Right renal cortex interstitium (tissue), 3 donors: ENCODE measurements at places on chromosomes 2 and 18.

DNA sequence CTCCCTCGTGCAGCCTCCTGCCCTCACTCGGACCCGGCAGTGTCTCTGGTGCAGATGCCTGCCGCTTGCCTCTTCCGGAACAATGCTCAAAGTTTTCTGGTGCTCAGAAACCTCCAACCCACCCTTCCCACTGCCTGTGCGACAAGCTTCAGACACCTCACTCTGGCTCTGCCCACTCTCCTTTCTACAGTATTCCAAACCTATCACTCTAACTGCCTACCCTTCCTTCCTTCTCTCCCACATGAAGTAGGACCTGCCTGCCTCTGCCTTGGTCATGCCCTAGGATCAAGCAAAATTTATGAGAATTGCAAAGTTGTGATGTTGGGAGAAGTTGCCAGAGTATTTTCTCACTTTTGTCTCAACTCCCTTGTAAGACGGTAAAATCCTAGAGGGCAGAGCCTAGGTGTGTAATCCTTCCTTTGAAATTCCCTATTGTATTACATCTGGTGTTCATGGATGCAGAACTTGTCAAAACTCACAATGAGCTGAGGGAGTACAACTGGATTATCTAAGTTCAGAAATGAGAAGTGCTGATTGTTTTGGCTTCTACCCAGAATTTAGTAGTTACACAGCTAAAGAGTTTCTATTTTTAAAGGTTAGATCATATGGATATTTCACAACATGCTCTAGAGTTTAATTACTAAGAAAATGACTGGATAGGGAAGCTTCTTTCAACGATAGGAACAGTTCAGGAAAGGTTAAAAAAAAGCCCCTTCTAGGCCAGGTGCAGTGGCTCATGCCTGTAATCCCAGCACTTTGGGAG is 7.2 kb downstream of the NPC1 start:
- DNase-seq = no peak

GRCh38 chr2:34316788-34317187 is 717.7 kb upstream of the FAM98A start:
- no peak for DNase-seq

DNA sequence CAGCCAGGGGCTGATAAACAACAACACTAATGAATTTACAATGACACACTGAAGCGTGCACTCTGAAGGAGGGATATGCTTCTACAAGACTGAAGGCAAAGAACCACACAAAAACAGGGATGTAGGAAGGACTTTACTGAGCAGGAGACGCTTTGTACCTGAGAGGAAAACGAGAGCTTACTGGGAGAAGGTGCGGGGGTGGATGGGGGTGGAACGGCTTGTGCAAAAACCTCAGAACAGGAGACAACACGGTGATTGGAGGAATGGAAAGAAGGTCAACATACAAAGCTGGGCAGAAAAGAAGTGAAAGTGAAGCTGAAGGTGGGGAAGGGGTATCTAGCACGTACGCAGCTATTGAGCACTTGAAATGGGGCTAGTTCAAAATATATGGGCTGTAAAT is 93.1 kb downstream of the SLC8A1 start:
- no peak for DNase-seq

DNA sequence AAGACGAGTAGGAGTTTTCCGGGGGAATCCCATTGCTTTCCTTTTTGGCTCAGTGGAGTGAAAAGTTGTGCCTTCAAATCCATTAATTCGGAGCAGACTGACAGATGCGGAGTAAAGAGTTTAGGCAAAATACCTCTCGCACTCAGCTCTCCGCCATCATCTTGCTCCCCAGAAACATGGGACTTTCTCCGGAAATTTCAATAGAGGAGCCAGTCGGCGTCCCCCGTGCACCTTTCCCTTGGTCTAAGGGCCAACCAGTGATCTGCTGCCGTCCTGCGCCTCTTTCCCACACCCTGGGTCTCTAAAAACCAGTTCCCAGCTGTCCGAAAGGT is 318 bp downstream of the TYW5 start:
- DNase-seq = no peak

- DNase-seq = no peak
These were observed 56.5 kb downstream of the MGAT5 start for GRCh38 chr2:134310107-134311079.

- no peak for DNase-seq
These were observed 71.1 kb downstream of the RFTN2 start for GRCh38 chr2:197604117-197604860.
